Activated T-cell treated with anti-CD3 and anti-CD28 coated beads, Interleukin-2, amount 50 U/mL, for 72 hours (primary cell): ENCODE measurements at places on chromosomes 3 and 15.

- no peak for DNase-seq
Measured at GRCh38 chr3:183745300-183746098, 47.9 kb downstream of the YEATS2 start.

DNA sequence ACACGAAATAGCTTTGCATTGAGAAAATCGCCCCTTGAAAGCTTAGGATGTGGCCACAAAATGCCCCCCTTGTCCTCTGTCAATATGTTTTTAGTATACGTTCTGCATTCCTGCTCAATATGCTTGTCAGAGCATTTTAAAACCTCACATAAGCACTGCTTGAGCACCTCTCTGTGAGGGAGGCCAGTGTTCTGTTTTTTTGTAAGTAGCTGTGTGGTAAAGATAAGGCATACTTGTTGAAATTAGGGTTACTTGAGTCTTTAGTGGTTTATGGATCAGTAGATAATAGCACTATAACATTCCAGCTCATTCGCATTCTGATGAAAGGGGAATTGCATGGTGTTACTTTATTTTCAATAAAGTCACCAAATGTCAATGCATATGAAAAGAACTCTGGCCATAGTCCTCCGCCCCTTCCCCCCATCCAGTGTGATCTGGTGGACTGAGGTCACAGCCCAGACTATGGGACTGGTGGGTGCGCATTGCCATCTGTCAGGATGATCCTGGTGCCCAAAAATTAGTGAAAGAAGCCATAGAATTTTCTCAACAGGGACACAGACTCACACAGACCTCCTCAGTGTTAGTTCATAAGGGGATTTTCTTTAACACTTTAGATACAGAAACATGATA is 33.1 kb downstream of the IL1RAP start:
- no peak for DNase-seq

GRCh38 chr15:88061452-88061851 is 195.1 kb downstream of the NTRK3 start:
- DNase-seq: no peak

GRCh38 chr3:20528180-20528770 is 342.3 kb upstream of the SGO1 start:
- no peak for DNase-seq

DNA sequence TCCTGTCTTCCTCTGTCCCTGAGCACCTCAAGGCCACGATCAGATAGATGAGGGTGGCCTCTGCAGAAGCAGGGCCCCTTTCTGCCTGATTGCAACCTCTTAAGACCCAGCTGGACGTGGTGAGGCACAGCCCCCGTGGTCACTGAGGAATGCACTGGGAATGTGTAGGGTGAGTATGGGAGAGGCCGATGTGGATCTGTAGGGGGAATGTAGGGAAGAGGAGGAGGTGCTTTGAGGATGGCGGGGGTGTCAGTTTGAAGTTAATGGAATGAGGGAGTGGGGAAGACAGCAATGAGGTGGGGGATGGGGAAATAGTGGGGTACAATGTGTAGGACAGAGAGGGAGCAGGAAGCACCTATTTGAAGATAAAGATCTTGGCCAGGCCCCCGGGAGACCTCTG is 785 bp upstream of the IQCF5 start:
- DNase-seq: no peak

GRCh38 chr3:89787979-89788378 is 680.6 kb downstream of the EPHA3 start:
- no peak for DNase-seq
